ENCODE measurements at places on chromosomes 7 and 10.

GRCh38 chr7:30996883-30997282 lies 33.1 kb downstream of the GHRHR start:
- no peak for DNase-seq

DNA sequence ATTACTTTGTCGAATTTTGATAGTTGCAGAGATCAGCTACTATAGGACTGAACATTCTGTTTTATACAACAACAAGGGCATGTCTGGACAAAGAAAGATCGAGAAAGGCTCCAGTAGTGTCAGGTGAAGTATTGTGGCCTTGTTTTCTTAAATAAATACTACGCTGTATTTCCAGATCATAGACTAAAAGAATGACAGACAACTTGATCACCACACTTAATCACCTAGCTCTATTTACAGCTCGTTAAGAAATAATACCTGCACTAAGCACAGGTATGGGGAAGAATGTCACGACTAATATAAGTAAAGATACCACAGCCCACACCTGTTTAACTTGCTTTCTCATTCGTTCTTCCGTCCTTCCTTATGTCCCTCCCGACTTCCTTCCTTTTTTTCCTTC lies 269.2 kb downstream of the HGF start:
- DNase-seq, result no peak

DNA sequence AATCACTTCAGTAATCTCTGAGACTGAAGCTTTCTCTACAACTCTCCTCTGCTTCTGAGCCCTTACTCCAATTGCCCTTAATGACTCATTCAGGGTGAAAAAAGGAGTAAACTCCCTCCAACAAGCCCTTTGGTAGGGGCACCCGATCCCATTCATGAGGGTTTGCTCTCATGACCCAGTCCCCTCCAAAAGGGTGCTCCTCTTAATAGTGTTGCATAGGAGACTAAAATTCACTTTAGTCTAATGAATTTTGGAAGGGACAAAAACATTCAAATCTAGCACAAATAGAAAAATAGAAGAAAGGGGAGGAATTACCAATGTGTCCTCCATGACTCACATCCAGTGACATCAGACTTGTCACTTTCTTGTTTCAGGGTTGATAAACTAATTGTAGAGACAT lies 66.2 kb upstream of the CCNY start:
- DNase-seq, result no peak

- DNase-seq, result peak; percentile 46
Observed at GRCh38 chr10:14560274-14560673, 214.4 kb downstream of the FAM107B start.

GRCh38 chr7:121181357-121181756 lies 147.4 kb upstream of the WNT16 start:
- DNase-seq, result no peak

GRCh38 chr10:126663880-126664279 lies 6.6 kb downstream of the C10orf90 start:
- DNase-seq, result no peak

DNA sequence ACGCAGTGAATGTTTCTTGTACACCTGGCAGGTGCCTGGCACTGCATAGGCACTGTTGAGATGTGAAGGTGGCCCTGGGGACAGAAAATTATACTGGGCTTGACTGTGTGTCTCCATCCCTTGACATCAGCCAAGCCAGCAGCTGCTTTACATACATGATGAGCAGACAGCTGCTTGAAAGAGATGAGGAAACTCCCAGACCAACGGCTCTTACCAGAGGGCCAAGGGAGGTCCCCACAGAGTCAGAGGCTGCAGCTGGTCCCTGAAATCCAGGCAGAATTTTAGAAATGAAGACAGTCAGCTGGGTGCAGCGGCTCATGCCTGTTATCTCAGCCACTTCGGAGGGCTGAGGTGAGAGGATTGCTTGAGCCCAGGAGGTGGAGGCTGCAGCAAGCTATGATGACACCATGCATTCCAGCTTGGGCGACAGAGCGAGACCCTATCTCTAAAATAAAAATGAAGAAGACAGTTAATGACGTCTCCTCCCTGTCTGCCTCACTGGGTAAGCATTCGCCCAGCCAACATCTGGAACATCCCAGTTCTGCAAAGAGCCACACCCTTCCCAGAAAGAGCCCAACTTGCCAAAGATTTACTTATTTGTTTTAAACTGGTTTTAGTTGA lies 17.6 kb downstream of the LIMK1 start:
- no peak for DNase-seq

DNA sequence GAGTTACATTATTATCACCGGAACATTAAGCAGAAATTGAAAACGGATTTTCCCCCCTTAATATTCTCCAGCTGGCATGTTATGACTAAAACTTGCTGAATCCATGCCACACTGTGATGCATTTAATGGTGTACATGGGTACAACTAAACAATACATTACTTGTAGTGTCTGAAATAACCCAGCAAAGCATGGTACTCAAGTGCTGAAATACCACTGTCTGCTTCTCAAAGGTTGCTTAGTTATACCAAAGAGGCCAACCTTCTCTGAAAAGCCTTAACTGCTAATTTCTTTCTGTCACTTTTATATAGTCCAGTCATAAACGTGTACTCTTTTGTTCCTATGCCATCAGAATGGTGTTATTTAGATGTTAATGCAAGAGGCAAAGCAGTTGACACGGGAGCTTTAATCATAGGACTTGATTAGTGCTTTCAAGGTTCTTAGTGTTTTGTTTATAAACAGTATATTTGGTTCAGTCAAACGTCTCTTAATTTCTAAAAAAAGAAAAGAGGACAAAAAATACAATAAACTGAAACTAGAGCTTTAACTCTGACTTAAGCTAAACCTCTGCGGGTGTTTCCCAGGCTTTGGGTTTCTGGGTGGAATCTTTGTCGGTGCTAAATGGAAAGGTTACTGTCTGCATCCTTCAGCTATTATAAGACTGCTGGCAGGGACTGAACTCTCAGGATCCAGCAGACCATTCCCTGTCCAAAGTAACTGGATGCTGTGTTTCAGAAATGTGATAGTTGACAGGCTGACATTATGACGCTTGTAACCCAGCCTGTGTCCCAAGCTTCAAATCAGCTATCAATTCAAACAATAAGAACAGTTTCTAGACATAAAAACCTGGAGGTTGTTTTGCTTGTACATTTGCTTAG lies 202.6 kb downstream of the PPP1R3A start:
- no peak for DNase-seq

DNA sequence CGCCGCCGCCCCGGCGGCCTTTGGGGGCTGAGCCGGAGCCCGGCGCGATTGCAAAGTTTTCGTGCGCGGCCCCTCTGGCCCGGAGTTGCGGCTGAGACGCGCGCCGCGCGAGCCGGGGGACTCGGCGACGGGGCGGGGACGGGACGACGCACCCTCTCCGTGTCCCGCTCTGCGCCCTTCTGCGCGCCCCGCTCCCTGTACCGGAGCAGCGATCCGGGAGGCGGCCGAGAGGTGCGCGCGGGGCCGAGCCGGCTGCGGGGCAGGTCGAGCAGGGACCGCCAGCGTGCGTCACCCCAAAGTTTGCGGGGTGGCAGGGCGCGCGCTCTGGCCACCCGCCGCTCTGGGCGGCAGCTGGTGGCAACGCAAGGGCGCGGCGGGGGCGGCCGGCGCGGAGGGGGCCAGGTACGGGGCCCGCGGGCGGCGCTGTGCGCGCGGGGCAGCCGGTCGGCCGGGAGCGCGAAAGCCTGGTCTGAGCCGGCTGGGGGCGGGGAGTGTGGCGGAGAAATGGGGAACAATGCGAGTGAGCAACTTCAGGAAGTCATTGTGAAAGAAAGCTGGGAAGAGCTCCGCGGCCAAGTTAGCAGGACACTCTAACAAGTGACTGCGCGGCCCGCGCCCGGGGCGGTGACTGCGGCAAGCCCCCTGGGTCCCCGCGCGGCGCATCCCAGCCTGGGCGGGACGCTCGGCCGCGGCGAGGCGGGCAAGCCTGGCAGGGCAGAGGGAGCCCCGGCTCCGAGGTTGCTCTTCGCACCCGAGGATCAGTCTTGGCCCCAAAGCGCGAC lies at the start of gene IKZF1:
TSS of gene IKZF1 (plus strand) at position 588 of the 782 bp plus-strand sequence. CDS start 14,346 bp downstream, outside the sequence.
- no peak for DNase-seq

- DNase-seq, result no peak
Observed at GRCh38 chr10:103431902-103432301, 20.3 kb downstream of the CALHM2 start.

DNA sequence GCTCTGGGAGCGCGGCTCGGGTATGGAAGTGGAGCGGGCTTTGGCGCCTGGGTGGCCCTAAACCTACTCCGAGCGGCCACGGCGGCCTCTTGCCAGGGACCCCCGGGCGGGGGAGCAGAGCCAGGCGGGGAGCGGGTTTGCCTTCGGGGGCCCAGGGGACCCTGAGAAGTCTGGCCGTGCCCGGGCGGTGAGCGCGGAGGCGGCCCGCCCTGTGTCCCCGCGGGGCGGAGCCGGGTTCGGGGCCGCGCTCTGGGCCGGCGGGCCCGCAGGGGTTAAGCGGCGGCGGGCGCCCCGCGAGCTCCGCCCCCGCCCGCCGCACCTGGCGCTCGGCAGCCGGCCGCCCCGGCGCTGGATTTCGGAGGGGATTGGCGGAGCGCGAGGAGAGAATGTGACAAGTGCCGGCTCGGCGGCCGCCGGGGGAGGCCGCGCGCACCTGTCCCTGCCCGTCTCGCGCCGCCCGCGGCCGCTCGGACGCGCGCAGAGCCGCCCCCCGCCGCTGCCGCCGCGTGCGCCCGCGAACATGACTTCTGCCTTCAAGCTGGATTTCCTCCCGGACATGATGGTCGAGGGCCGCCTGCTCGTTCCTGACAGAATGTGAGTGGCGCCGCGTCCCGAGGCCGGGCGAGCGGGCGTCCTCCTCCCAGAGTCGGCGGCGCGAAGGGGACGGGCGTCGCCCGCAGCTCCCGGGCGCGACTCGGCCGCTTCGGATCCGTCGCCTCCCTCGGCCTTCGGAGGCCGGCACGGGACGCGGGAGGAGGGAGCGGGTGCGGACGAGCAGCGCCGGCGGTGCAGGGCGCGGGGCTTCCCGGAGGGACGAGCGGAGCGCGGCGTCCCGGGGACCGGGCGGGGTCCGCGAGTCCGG lies at the start of gene CELF2:
TSS of gene CELF2 (plus strand) at position 303 of the 862 bp plus-strand sequence. CDS start at position 521, 218 bp downstream.
- DNase-seq, result peak; percentile 28

- DNase-seq, result no peak
Observed at GRCh38 chr10:28280652-28281051, 22.2 kb downstream of the MPP7 start.

DNA sequence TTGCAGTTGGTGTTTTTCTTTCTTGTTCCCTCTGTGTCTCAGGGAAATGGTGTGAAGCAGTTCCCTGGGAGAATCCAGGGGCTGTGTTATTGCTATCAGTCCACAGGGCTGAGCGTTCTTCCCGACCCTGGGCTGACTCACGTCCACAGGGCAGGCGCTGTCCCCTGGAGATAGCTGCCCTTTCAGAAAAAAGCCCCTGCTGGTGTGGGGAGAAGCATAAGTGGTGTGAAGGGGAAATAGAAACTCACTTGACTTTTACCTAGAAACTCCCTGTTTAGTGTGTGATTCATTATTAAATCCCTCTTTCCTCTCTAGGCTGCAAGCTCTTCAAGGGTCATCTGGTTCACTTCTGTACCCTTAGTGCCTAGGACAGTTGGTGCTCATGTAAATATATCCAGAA lies 63.3 kb upstream of the SMNDC1 start:
- no peak for DNase-seq

- no peak for DNase-seq
Observed at GRCh38 chr7:138513344-138513871, 53.3 kb downstream of the TRIM24 start.

DNA sequence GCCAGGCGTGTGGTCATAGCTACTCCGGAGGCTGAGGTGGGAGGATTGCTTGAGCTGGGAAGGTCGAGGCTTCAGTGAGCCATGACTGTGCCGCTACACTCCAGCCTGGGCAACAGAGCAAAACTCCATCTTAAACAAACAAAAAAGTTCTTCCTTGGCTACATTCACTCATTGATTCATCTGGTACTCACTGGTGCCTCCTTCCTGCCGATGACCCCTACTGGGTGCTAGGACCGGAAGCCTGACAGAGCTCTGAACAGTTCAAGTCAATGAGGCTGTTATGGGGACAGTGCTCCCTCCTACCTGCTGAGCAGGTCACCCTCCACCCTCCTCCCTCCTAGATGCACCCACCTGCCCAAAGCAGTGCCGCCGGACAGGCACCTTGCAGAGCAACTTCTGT lies 4.9 kb downstream of the PCOLCE start:
- no peak for DNase-seq

DNA sequence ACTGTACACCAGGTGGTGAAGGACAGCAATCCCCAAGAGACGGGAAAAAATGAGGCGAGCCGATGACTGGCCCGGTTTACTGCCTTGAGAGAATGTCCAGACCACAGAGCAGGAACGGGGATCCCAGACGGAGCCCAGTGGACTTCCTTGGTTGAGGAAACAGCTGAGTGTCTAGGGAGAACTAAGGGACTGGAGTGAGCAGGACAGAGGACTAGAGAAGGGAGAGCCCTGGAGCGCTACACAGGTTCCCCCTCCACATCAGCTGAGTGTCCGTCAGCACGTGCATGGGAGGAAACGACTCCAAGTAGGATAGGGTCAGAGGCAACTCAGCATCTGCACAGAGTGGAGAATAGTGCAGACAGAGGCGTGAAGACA lies 7.1 kb upstream of the WDR86 start:
- no peak for DNase-seq

DNA sequence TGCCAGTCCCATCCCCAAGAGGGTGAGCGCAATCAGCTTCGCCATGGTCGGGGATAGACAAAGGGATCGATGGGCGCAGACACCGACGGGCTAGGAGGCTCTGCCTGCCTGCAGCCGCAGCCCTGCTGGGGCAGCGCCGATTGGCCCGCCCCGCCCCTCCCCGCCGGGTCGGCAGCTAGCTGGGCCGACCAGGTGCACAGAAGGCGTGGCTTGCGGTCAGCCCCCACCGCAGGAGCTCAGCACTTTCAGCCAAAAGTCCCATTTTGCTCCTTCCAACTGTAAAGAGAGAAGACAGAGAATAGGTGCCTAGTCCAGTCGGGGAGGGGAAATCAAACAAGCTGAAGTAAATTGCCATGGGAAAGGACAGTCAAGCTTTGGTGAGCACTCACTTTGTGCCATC lies at the start of gene PON1:
TSS of gene PON1 (minus strand) at position 102 of the 400 bp plus-strand sequence. CDS start at position 45, 57 bp downstream.
- no peak for DNase-seq

DNA sequence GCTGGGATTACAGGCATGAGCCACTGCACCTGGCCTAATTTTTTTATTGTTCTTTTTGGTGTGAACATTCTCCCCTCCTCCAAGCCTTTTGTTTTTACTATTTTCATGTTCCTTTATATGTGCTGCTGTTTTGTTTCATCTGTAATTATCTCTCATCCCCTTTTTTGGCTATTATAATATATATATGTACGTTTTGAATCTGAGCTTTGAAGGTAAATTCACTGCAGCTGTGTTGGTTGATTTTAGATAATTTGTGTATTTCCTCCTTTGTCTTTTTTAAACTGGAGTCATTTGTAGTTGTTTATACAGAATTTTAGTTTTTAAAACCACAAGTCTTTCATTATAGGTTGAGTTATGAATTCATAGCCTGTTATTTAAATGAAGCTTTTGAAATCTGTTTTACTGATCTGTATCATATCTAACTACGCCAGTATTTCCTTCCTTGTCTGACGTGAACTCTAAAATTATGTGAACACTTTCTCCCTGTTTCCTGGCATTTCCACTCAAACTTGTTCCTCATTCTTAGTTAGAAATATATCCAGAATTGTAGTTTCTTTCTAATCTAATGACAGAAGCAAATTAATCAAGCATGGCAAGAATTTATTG lies 54.9 kb downstream of the PTEN start:
- no peak for DNase-seq

Data from stimulated activated CD4-positive, alpha-beta T cell treated with anti-CD3 and anti-CD28 coated beads, Interleukin-1b, Interleukin-23, amount 100 ng/mL, for 24 hours (primary cell).